Iris pigment epithelial cell (primary cell): ENCODE measurements at places on chromosomes 16 and 17.

DNA sequence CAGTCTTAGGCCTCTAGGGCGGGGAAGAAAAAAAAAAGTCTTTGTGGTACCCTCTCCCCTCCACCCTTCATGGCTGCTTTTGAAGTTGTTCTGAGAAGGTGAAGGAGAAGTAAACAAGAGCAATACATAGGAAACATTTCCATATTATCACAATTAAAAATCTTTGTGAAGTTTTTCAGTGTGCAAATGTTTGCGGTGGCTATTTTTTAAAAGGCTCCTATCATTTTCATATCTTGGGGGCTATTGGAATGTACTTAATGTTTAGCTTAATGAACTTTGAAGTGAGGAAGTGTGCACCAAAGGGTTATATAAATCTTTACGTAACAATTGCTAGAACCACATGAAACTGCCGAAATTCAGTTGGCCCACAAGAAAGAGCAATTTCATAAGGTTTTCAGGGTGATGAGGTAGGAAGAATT, 7.6 kb downstream of the NOL11 start:
- DNase-seq = no peak

GRCh38 chr16:84532291-84532724, 27.8 kb upstream of the MEAK7 start:
- DNase-seq = peak; percentile 90

GRCh38 chr17:50550661-50551432, 3.9 kb downstream of the SPATA20 start:
- peak; percentile 88 for DNase-seq

- no peak for DNase-seq
These were observed 315.8 kb downstream of the XYLT1 start for GRCh38 chr16:17154981-17155380.

- DNase-seq = no peak
These were observed 70.7 kb downstream of the C16orf95 start for GRCh38 chr16:87246269-87247065.

- no peak for DNase-seq
These were observed 397 bp downstream of the CDC42EP4 start for GRCh38 chr17:73311428-73311780.

- no peak for DNase-seq
These were observed 682 bp downstream of the XAF1 start for GRCh38 chr17:6756425-6757031.

DNA sequence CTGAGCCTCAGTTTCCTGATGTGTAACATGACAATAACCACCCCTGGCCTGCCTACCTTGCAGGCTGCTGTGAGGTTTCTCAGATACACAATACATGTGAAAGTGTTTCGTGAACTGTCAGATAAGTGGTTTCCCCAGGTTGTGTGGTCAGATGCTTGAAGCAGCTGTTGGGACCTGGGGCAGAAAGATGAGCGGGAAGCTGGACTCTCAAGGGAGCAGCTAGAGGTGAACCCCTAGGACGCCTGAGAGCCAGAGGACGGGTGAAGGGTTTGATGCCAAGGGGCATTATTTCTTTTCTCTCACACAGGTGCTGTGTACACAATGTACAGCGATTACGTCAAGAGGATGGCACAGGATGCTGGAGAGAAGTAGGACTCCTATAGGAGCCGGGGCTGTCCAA, 2.3 kb downstream of the HIGD1B start:
- DNase-seq = no peak

DNA sequence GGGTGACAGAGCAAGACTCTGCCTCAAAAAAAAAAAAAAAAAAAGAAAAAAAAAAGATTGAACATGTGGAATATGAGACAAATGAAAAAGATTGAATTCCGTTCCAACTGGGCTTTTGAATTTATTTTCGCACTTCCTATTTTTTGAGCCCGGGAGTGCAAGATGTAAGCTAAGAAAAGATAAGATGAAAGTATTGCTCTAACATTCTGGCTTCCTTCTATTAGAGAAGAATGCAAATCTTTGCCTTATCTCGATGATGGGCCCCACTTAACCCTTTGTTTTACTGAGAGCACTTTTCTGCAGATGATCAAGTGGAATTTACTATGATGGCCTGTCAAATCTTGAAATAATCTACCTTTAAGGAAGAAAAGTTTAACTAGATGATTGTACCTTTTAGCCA, 96.3 kb downstream of the WWOX start:
- no peak for DNase-seq

DNA sequence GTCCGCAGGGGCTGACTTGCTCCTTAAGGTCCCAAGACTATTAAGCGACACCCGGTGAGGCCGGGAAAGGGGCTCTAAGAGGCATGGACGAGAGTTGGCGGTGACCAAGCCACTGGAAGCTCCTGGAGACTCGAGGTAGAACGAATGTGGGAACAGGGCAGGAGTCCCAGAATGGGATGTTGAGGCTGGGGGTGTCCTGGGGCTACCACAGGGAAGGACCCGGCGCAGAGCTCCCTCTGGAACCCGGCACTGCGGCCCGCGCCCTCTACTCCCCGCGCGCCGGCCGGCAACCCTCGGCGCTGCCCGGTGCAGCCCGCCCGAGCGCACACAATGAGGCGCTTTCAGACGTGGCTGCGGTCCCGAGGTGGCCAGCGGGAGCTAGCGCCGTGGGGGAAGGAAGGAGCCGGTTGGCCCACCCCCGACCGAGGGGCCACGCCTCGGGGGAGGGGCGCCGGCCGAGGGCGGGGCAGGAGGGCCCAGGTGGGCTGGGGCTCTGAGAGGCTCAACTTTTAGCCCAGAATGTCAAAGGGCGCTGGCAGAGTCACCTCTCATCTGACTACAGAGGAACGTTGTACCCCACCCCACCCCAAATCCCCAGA, at the start of gene CHST6:
Gene CHST6, minus strand, starts transcription at position 366 of the 599 bp plus-strand sequence. CDS start 15,613 bp downstream, outside the sequence.
- DNase-seq = peak; percentile 49

DNA sequence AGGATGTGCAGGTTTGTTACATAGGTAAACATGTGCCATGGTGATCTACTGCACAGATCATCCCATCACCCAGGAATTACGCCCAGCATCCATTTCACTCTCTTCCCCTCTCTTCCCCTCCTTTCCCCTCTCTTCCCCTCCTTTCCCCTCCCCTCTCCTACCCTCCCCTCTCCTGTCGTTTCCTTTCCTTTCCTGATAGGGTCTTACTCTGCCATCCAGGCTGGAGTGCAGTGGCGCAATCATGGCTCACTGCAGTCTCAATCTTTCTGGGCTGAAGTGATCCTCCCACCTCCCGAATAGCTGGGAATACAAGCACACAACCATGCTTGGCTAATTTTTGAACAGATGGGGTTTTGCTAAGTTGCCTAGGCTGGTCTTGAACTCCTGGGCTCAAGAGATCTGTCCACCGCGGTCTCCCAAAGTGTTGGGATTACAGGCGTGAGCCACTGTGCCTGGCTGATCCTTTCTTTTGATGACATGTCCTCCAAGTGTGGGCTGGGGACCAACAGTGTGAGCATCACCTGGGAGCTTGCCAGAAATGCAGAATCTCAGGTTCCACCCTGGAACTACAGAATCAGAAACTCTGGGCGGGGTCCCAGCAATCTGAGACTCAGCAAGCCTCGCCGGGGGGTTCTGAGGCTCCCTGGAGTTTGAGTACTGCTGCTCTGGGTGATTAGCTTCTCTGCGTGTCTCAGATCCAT, 10.8 kb downstream of the ATP2C2 start:
- DNase-seq = no peak

GRCh38 chr17:83145358-83145738, 65.9 kb downstream of the METRNL start:
- DNase-seq = no peak

DNA sequence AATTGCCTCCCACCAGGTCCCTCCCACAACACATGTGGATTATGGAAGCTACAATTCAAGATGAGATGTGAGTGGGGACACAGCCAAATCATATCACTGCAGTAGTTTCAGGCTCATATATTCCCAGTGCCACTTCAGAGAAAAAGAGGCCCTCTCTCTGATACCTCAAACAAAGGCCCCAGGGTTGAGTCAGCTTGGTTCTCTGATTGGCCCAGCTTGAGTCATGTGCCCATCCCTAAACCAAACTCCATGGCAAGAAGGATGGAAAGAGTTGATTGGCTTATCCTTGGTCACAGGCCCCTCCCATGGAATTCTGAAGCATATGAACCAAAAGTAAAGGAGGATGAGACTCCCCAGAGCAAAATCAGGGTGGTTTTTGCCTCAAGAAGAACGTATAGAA, 75.9 kb upstream of the IRX6 start:
- DNase-seq = no peak
